ENCODE measurements at places on chromosomes 5 and 9.
A peak's percentile ranks its signal among the peaks of the same experiment; 100 is the strongest.

- peak; percentile 28 for DNase-seq
These were observed 12.2 kb upstream of the SPINK4 start for GRCh38 chr9:33227741-33228140.

- no peak for DNase-seq
These were observed at the start of gene DAPK1 for GRCh38 chr9:87497604-87498045. TSS of gene DAPK1 (plus strand) at chr9:87497867. CDS start at chr9:87499078, 1,211 bp downstream.

- no peak for DNase-seq
These were observed 39.4 kb downstream of the HOMER1 start for GRCh38 chr5:79474367-79475151.

DNA sequence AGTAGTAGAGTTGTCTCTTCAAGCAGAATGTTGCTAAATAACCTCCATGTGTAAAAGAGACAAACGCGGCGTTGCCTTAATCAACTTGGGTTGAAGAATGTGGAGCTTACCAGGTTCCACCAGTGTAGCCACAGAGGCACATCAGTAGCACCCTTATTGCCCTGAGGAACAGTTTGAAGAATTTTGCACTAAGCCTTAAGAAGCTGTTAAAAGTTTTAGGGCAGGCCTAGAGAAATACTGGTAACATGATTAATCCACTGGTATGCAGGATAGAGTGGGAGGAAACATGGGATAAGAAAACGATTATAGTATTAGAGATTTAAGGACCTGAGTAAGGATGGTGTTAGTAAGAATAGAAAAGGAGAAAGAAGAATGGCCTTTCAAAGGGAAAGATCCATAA, 100.6 kb downstream of the ZCCHC7 start:
- DNase-seq = no peak

DNA sequence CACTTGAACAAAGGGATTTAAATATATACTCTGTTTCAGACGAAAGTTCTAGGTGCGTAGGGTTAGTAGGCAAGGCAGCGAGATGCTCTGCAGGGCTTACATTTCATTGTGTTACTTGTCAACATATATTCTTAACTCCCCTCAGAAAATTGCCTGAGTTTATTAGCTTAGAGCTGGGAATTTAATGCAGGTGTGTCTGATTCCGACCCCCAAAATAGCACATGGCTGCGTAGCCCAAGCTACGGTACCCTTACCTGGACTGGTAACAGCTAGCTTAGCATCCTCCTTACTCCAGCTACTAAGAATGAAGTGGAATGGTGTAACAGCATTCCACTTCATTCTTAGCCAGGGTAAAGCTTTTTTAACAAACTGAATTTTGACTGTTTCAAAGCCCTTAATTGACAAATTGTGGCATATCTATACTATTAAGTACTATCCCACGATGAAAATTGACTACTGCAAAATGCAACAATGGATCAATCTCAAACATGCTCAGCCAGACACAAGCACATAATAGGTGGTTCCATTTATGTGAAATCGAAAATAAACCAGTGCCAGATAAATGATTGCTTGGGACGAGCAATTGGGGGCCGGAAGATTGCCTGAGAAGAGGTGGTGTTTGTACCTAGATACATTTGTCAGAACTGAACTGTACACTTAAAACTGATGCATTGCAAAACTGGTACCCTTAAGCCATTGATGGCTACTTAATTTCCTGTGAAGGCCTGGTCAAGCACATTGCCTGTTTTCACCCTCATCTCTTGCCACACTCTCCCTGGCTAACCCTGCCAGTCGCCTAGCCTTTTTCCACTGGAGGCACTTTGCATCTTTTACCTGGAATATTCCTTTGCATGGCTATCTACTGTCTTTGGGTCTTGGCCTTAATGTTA, 3.0 kb upstream of the FGF18 start:
- DNase-seq = no peak

DNA sequence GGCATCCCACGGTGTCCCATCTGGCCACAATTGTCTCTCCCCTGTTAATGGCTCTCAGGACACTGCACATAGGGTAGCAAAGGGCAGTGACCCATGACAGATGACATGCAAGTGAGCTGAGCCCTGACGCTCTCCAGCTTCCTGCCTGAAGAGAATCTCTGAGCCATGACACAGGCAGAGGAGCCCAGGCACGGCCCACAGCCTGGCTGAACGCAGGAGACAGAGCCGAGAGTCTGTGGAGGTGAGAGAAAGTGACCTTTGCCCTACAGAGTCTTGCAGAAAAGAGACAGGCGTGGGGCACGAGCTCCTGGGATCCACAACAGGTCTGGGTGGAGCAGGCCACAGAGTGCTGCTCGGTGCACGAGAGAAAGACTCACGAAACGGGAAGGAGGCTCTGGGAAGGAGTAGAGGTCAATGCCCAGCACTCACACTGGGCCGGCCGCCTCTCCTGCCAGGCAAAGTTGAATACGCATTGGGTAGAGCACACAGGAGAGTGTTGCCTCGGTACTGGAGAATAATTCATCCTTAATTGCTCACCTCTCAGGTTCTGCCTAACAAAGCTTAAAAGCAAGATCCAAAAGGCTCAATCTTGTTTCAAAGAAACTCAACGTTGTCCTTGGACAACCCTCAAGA, 90.3 kb downstream of the MRPL36 start:
- DNase-seq = no peak

DNA sequence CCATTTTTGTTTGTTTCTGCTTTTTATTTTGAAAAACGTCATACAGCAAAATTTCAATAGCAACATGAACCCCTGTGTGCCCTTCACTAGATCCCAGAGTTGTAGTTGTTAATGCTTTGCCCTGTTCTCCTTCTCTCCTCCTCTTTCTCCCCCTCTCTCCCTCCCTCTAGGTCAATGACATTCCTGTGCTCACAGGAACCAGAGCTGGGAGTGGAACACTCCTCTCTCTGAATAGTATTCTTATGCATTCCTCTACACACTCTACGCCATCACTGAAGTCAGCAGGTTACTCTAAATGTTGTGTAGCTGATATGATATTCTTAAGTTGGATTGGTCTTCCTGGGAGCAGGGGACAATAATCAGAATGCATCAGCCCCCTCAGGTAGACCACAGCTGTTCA, 243.4 kb downstream of the SYK start:
- DNase-seq = no peak

- no peak for DNase-seq
These were observed 23.0 kb upstream of the CEP78 start for GRCh38 chr9:78212868-78213267.

GRCh38 chr9:79551586-79551985, 20.2 kb upstream of the TLE4 start:
- no peak for DNase-seq

DNA sequence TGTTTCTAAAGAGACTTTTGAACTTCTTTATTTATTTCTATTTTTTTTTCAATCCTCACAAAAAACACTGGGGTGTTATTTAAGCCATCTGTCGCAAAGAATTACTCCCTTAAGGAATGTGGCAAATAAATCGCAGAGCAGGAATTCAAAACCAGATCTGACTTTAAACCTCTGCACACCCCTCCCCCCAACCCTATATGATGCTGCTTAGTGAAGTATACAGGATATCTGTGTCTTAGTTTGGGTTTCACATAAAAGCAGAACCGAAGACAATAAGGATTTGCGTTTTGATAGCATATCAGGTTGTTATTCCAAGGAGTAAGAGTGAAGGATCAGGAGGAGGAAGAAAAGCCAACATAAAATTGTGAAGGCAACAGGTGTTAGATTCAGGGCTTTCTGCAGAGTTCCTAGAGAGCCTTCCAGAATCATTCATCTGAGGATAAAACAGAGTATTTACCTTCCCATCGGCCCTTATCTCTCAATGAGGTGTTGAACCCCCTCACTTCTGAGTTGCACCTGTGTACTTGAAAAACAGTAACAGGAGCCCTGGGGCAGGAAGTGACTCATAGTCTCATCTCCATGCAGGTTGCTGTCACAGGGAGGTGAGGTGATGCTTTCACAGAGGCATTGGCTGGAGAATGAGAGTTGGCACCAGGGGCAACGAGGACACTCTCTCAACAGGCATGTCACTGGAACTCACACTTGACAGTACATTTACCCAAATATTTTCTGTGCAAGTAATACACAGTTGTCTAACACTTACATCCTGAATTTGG, 33.5 kb upstream of the DMRT3 start:
- DNase-seq = no peak

GRCh38 chr5:146660376-146660960, 144.5 kb upstream of the GPR151 start:
- no peak for DNase-seq

DNA sequence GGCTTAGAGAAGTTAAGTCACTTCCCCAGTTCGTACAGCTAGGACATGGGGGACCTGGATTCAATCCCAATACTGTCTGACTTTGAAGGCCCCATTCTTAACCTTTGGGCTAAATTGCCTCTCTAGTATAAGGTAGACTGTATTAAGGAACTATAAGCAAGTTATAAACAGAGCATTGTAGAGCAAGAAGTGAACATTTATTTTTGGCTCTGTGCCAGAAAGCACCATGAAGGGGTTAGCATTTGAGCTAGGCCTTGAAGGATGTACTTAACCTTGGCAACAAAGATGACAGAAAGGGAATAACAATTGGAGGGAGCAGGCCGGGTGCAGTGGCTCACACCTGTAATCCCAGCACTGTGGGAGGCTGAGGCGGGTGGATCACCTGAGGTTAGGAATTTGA, 32.8 kb downstream of the GALNT10 start:
- no peak for DNase-seq

DNA sequence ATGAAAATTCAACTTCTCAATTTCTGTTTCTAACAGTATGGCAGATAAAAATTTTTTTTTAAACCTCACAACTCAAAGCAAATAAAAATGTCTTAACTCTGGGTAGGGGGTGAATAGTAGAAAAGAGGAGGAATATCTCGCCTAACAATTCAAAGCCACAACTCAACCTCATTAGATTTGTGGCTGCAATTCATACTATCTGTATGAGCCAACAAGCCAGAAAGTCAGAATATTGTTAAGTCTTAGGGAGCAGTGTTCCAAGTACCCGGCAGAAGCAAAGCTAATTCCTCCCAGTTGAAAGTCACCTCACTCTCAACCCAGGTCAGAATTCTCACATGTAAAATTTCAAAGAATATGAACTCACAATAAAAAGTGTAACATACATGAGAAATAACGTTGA, 15.0 kb downstream of the PJA2 start:
- no peak for DNase-seq

GRCh38 chr9:89942643-89943042, 337.8 kb downstream of the GADD45G start:
- DNase-seq = no peak

DNA sequence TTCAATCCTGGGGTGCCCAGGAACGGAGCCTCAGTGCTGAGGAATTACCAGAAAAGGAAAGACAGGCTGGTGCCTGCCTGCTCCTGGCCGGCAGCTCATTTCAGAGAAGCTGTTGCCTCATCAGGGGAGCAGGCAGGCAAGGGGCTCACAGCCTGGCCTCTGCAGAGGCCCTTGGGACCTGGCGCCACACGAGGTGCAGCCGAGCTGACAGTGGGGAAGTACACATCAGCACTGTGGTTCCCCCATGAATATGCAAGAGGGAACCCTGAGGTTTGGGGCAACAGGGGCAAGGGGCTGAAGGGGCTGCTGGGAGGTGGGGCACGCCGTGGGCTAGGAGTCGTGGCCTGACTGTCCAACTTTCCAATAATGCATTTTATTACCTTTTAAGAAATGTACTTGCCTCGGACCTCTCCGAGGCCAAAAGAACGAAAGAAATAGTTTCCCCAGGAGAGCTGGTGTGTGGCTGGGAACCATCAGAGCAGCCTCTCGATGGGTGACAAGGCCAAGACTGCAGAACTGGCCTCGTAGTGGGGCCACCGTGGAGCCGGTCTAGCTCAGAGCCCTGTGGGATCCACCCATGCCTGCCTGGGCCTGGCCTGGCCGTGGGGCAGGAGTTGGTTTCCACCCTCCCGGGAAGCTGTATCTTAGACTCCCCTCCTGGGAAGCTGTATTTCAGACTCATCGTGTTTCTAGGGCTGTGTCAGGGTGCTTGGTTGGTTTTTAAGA, 198.6 kb downstream of the PAX5 start:
- DNase-seq = peak; percentile 53

- DNase-seq = no peak
These were observed 31.8 kb downstream of the PRELID2 start for GRCh38 chr5:145803112-145804004.

- no peak for DNase-seq
These were observed 181.5 kb upstream of the OR13F1 start for GRCh38 chr9:104322596-104322995.

GRCh38 chr9:108704156-108704852, 151.5 kb downstream of the ACTL7B start:
- DNase-seq = no peak

- DNase-seq = no peak
These were observed 189.6 kb downstream of the NR3C1 start for GRCh38 chr5:143213851-143214363.

- no peak for DNase-seq
These were observed 34.5 kb downstream of the CEP72 start for GRCh38 chr5:646396-647201.

GRCh38 chr9:135281791-135282737, 194.6 kb downstream of the OLFM1 start:
- DNase-seq = no peak

- no peak for DNase-seq
These were observed 423.3 kb downstream of the EFNA5 start for GRCh38 chr5:107247427-107247826.

DNA sequence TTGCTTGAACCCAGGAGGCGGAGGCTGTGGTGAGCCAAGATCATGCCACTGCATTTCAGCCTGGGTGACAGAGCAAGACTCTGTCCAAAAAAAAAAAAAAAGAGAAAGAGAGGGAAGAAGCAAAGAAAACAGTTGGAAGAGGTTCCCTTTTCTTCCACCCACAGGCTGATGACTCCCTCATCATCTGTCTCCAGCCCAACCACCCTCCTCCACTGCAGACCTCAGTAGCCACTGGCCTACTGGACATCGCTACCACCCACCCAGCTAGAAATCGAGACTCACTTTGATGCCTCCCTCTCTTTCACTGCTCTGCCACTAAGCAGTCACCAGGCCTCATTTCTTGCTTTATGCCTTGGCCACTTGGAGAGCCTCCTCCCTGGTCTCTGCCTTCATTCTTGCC, 71.2 kb downstream of the NIPSNAP3B start:
- no peak for DNase-seq

DNA sequence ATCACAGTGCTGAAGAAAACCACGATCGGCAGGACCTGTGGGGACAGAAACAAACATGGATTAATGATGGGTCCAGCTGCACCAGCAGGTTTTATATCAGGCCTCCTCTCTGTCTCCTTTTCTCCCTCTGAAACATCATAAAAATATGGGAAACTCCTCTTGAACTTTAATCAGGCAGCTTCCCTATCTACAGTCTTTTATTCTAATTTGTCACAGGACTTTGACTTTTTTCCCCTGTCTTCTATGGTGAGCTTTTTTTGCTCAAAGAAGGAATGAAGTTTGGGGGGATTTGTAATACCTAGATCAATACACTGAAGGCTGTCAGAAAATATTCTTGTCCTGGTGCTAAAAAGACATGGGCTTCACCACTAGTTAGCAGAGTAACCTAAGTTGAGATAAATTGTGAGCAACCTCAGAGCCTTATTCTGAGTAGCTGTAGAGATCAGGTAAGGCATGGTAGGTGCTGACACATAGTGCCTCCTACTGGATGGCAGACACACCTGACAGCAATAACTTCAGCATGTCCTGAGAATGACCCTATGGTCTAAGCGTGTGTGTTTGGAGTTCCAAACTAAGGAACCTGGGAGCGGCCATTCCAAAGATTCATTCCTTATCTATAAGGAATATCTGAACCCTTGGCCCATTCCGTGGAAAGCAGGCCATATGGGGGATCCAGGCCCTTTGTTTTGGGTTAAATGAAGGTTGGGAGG, 46.2 kb downstream of the SLC28A3 start:
- DNase-seq = no peak

- DNase-seq = no peak
These were observed 4.4 kb downstream of the TTC16 start for GRCh38 chr9:127720031-127720864.
